ENCODE measurements at places on chromosomes 11 and 22. TPM values are rescaled to one million over a fixed set of nuclear protein-coding genes. Genes with fewer than 3 reads are reported as not detected.

DNA sequence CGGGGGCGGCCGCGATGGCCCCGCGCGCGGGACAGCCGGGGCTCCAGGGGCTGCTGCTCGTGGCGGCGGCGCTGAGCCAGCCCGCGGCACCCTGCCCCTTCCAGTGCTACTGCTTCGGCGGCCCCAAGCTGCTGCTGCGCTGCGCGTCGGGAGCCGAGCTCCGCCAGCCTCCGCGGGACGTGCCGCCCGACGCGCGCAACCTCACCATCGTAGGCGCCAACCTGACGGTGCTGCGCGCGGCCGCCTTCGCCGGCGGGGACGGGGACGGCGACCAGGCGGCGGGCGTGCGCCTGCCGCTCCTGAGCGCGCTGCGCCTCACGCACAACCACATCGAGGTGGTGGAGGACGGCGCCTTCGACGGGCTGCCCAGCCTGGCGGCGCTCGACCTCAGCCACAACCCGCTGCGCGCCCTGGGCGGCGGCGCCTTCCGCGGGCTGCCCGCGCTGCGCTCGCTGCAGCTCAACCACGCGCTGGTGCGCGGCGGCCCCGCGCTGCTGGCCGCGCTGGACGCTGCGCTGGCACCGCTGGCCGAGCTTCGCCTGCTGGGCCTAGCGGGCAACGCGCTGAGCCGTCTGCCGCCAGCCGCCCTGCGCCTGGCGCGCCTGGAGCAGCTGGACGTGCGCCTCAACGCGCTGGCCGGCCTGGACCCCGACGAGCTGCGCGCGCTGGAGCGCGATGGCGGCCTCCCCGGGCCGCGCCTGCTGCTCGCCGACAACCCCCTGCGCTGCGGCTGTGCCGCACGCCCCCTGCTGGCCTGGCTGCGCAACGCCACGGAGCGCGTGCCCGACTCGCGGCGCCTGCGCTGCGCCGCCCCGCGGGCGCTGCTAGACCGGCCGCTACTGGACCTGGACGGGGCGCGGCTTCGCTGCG is 697 bp downstream of the TPBGL start:
- peak; percentile 76 for DNase-seq

GRCh38 chr22:41240377-41241132 is at the start of gene CHADL:
Gene CHADL (minus strand): TSS chr22:41240931. CDS start chr22:41240881, 50 bp downstream.
- no peak for DNase-seq

Gene INPP5J
- polyA plus RNA-seq, result not detected

GRCh38 chr11:24171869-24172268 is 325.0 kb upstream of the LUZP2 start:
- DNase-seq, result no peak

Gene TTC28
- polyA plus RNA-seq, result 0.50 TPM

Gene SGSM1
- polyA plus RNA-seq, result 0.08 TPM

Gene DRICH1
- not detected for polyA plus RNA-seq

Gene OR2D2
- polyA plus RNA-seq, result not detected

- DNase-seq, result no peak
Measured at GRCh38 chr22:34334893-34335292, 414.6 kb upstream of the LARGE1 start.

Gene DGCR6L
- 145 TPM for polyA plus RNA-seq

- DNase-seq, result peak; percentile 68
Measured at GRCh38 chr11:59615120-59615636, 396 bp downstream of the OSBP start.

GRCh38 chr11:60960405-60960804 is 8.4 kb upstream of the SLC15A3 start:
- DNase-seq, result no peak

- DNase-seq, result no peak
Measured at GRCh38 chr11:86735451-86736290, 63.3 kb upstream of the ME3 start.

GRCh38 chr22:49508561-49508960 is 319.1 kb downstream of the BRD1 start:
- DNase-seq, result no peak

DNA sequence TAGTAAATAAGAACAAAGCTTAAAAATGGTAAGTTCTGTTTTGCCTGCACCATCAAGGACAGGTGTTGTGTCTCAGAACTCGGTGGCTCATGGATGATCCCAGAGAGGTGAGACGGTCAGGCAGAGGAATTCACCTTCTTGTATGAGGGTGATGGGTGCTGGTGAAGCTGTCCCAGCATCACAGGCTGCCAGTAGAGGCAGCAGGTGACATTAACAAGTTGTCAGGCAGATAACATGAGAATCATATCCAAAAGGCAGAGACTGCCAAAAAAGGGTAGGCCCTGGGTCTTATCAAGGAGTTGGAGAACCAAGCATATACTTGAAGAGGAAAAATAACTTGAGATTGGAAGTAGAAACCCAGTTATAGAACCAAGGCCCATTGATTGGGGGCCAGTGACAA is 437.8 kb downstream of the DYNC2H1 start:
- DNase-seq, result no peak

GRCh38 chr11:19234231-19234817 is 6.4 kb downstream of the E2F8 start:
- DNase-seq, result no peak
